ENCODE measurements at places on chromosomes 3 and 15.
A peak's percentile ranks its signal among the peaks of the same experiment; 100 is the strongest.

DNA sequence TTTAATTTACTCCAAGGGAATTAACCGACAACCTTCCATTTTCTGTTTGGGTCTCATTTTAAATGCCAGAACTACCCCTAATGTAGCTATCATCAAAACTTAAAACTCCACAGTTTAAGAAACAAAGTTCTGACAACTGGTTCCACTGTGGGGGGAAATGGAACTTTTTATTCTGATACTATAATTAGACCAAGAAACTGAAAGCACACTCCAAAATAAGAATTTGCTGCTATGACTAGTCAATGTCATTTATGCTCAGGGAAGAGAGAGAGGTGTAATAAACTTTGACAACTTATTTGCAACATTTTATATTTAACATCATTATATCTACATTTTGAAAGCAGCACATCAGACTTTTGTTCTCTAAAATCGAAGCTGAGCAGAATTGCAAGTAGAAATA lies 169.2 kb downstream of the ANXA2 start:
- peaks cover 20% of the 10 kb centered on the region for H3K27me3 ChIP-seq
- no peak overlapping the region for H3K27ac ChIP-seq
- H3K4me1 ChIP-seq, result peaks cover 2% of the 10 kb centered on the region
- H3K36me3 ChIP-seq, result no peaks in the 10 kb centered on the region

DNA sequence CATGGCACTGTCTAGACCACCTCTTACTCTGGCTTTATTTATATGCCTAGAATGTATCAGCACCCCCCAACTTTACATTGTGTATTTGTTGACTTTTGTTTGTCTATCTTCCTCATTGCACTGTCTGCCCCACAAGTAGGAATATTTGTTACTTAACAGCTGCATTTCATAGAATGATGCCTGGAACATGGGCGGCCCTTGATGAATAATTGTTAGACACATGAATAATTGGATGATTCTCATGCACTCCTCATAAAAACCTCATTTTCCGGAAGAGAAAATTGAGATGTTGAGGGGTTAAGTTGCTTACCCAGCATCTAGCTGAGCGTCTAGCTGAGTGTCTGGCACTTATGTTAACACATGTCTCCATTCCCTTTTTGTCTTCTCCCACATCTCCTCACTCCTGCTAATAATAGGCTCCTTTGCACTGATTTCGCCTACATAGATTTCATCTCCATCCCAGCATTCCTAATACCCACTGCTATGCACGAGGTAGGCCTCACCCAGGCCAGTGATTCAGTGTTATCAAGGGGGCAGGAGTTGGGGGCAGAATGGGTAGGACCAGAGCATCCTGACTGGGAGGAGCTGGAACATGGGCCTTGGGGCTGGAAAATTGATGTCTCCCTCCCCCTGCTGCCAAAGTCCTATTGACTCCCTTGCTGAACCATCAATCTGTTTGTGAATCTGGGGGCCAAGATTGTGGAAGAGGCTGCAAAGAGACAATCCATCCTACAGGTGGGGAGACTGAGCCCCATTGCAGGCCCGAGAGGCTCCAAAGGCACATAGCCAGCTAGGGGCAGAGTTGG lies 7.8 kb upstream of the WNT7A start:
- DNase-seq, result peak; percentile 3
- peaks cover 9% of the 10 kb centered on the region for H3K36me3 ChIP-seq
- no peak overlapping the region for H3K4me3 ChIP-seq
- H3K27ac ChIP-seq, result no peak overlapping the region
- peaks cover 25% of the 10 kb centered on the region for H3K27me3 ChIP-seq

DNA sequence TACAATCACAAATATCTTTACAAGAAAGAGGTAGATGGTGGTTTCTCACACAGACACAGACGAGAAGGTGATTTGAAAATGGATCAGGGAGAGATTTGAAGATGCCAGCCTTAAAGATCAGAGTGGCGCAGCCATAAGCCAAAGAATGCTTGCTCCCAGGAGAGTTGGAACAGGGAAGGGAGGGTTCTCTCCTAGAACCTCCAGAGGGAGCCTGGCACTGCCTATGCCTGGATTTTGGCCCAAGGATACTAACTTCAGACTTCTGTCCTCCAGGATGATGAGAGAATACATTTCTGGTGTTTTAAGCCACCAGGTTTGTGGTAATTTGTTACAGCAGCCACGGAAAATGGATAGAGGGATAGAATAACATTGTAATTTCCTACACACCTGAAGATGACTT lies 279.1 kb downstream of the FAM43A start:
- no peak overlapping the region for H3K27ac ChIP-seq
- H3K4me3 ChIP-seq, result no peak overlapping the region
- no peak for DNase-seq
- no peaks in the 10 kb centered on the region for H3K4me1 ChIP-seq
- H3K27me3 ChIP-seq, result peaks cover 14% of the 10 kb centered on the region

DNA sequence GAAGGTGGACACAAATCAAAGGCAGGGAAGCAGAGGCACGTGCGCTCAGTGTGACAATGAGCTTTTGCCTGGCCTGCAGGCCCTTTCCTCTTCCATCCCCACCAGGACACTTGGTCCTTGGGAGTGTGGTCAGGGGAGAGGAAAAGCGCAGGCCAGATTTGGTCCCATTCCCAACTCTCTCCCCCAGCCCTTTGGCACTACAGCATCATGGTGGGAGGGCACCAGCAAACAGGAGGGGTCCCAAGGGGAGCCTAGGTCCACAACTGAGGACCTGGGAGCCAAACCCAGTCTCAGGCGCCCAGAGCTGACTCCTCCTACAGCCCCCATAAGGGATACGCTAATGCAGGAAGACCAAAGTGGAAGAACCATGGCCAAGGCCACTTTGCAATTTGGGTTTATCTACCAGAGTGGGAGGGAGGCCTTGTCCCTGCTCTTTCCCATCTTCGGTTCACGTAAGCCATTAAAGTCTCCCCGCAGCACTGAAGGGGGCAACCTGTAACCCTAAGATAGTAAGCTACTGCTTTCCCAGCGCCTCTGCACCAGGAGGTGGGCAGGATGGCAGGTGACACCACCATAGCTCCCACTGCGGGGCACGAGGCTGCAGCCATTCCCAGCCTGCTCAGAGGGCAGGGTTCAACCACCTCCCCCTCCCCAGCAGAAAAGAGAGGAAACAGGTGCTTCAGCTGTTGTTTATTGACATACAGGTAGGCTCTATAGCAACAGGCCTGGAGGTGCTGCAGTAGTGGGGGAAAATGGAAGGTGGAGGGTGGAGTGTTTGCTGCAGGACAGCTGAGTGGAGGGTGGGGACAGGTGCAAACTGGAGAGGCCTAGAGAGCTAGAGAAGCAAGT lies 993 bp upstream of the GRAMD2A start:
- peak overlapping the region; percentile 33 for H3K27ac ChIP-seq
- DNase-seq, result no peak
- peaks cover 15% of the 10 kb centered on the region for H3K27me3 ChIP-seq
- H3K4me1 ChIP-seq, result peaks cover 16% of the 10 kb centered on the region
- peaks cover 48% of the 10 kb centered on the region for H3K36me3 ChIP-seq
- H3K4me3 ChIP-seq, result no peak overlapping the region

DNA sequence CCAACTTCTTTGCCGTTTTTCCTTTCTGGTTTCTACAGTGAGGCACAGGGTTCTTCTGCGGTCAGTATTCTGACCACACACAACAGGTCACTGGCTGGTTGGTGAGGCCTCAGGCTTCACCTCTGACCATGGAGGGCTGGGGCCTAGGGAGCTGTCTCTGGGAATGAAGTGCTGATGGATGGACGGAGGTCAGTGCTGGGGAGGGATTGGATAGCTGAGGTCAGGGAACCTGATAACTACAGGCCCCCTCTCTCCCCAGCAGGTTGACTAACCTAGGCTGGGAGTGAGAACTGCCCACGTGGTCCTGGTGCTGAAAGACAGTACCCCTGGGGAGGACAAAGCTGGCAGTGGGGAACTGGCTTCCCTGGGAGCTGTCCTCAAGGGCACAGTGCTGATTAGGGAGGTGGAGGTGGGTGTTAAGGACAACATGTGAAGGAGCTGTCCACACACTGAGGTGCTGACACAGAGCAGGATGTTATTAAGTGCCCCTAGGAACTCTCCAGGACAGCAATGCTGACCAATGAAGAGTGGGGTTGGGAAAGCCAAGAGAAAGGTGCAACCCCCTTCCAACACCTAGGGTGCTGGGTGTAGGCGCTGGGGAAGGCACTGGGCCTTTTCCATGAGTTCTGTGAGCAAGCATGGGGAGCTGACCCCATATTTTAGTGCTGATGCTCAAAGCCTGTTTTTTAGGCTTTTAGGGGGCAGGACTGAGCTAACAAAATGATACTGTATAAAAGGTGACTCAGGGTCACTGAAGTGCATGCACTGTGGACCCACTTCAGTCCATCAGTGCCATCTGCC lies 45.2 kb downstream of the ATP2B2 start:
- no peak overlapping the region for H3K4me3 ChIP-seq
- DNase-seq, result peak; percentile 74
- H3K27me3 ChIP-seq, result peaks cover 5% of the 10 kb centered on the region
- H3K36me3 ChIP-seq, result no peaks in the 10 kb centered on the region

DNA sequence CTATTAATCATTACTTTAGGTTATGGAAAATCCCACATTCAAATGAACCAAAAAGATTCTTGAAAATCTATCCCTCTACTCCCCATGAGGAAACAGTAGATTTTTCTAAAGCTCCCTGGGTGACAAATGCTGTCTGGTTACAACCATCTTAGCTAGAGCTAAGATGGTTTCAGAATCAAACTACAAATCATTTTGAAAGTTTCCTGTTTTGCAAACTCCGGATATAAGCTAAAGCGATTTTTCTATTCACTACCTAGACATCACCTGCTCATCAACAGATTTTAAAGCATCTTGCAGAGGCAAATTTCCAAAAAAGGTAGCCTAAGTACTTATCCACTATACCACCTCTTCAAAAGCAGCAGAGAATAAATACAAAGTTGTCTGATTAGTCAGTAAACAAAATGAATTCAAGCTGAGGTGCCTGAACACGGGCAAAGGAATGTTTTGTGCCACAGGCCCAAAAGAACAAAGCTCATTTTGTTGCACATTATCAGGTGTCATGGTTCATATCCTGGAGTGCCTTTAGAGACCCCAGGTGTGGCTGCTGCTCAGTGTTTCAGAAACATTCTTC lies 204.9 kb downstream of the TNIK start:
- H3K4me1 ChIP-seq, result peaks cover 75% of the 10 kb centered on the region
- DNase-seq, result peak; percentile 17
- no peaks in the 10 kb centered on the region for H3K27me3 ChIP-seq
- peaks cover 58% of the 10 kb centered on the region for H3K36me3 ChIP-seq

DNA sequence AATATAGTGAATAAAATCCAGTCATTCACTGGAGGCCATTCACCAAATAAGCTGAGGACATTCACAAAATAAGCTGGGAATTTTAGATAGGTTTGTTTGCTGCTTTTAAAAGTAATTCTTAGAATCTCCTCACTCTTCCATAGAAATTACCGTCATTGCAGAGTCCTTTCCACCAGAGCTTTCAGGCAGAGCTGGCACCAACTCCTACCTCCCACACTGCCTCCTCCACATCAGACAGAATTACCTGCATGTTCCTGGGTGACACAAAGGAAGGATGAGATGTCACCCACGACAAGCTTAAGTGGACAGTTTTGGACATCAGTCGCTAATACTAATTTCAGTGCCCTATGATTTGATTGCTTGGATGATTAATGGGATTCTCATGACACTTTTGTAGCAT lies 1113.2 kb downstream of the IGSF11 start:
- no peak for DNase-seq
- no peaks in the 10 kb centered on the region for H3K4me1 ChIP-seq
- H3K27me3 ChIP-seq, result no peaks in the 10 kb centered on the region
- H3K4me3 ChIP-seq, result no peak overlapping the region
- no peaks in the 10 kb centered on the region for H3K36me3 ChIP-seq

GRCh38 chr3:24550588-24550987 lies 55.9 kb upstream of the THRB start:
- no peaks in the 10 kb centered on the region for H3K27me3 ChIP-seq
- no peak overlapping the region for H3K4me3 ChIP-seq
- no peak for DNase-seq
- no peak overlapping the region for H3K27ac ChIP-seq
- no peaks in the 10 kb centered on the region for H3K4me1 ChIP-seq
- no peaks in the 10 kb centered on the region for H3K36me3 ChIP-seq

GRCh38 chr3:38657369-38657768 lies 7.9 kb upstream of the SCN5A start:
- H3K4me3 ChIP-seq, result no peak overlapping the region
- H3K4me1 ChIP-seq, result peaks cover 2% of the 10 kb centered on the region
- DNase-seq, result no peak
- H3K27ac ChIP-seq, result no peak overlapping the region
- no peaks in the 10 kb centered on the region for H3K36me3 ChIP-seq

Measured in activated CD4-positive, alpha-beta T cell treated with anti-CD3 and anti-CD28 coated beads, Interleukin-2, amount 10 ng/mL, durations not matched to agents 7 days and 5 days (primary cell).